ENCODE measurements at places on chromosomes 7 and 10. TPM values are rescaled to one million over a fixed set of nuclear protein-coding genes. Genes with fewer than 3 reads are reported as not detected.

Gene TEX47
- total RNA-seq = not detected

Gene ODAD2
- 0.62 TPM for total RNA-seq

Gene PDE6C
- not detected for total RNA-seq

Gene RGS10
- total RNA-seq = 294 TPM

Gene APBB1IP
- total RNA-seq = 68.0 TPM

Gene PAXIP1
- total RNA-seq = 30.0 TPM

Gene MCM10
- total RNA-seq = 91.2 TPM

Gene MTURN
- 2.3 TPM for total RNA-seq

Gene MRPS17
- total RNA-seq = 40.0 TPM

Gene SLC18A2
- total RNA-seq = not detected

Gene SLC39A12
- total RNA-seq = not detected

Gene SAMD9
- total RNA-seq = 16.8 TPM

Gene NPSR1
- total RNA-seq = not detected

Gene PNLIPRP2
- not detected for total RNA-seq

Gene DKK1
- total RNA-seq = not detected

Gene NEBL
- total RNA-seq = 1.2 TPM

Gene CDC14C
- total RNA-seq = not detected

Gene TET1
- 0.82 TPM for total RNA-seq

Gene GIMAP4
- 72.0 TPM for total RNA-seq

Gene GPR85
- total RNA-seq = 0.16 TPM

Gene SEMA4G
- total RNA-seq = 0.89 TPM

Gene LRRD1
- not detected for total RNA-seq

Gene SPDYE16
- total RNA-seq = 0.12 TPM

Gene ITIH2
- not detected for total RNA-seq

Gene TAS2R38
- not detected for total RNA-seq

Gene CALCR
- not detected for total RNA-seq

Gene COL26A1
- total RNA-seq = not detected

Gene ANKRD7
- total RNA-seq = 1.6 TPM

Gene STEAP1
- total RNA-seq = 2.0 TPM

Gene TMEM140
- 12.7 TPM for total RNA-seq

Gene NUB1
- total RNA-seq = 51.6 TPM

Gene PODXL
- total RNA-seq = 0.70 TPM

Gene CD36
- not detected for total RNA-seq

Gene ZSCAN21
- total RNA-seq = 9.0 TPM

Gene SPDYE2
- total RNA-seq = not detected

Gene MINDY4
- 1.6 TPM for total RNA-seq
